ENCODE measurements at places on chromosomes 12 and 14.

- no peak for DNase-seq
Measured at GRCh38 chr12:48019639-48020265, 15.5 kb upstream of the COL2A1 start.

DNA sequence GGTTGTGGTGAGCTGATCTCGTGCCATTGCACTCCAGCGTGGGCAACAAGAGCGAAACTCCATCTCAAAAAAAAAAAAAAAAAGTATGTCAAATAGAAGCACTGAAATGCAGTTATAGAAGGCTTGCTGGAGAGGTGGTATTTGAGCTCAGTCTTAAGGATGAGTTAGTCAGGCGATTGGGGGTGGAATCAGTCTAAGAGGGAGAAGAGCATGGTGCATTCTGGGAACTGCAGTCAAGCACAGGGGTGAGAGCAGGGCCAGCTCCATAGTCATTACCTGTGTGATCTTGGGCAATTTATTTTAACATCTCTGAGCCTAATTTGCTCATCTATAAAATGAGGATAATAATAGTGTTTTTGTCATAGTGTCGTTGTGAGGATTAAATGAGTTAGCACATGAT, 5.9 kb upstream of the GNB3 start:
- DNase-seq = peak; percentile 15

DNA sequence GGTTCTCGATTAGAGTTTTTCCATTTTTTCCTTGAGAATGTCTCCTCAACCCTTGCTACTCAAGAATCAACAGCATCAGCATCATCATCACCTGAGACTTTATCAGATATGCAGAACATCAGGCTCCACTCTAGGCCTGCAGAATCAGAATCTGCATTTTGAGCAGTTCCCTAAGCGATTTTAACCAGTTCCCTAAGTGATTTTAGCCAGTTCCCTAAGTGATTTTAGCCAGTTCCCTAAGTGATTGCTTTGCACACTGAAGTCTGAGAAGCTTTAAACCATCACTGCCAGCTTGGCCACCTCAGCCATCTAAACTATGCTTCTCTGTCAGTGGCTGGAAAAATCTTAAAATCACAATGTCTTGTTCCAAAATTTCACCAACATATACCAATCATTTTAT, 29.4 kb upstream of the SLC38A1 start:
- no peak for DNase-seq

DNA sequence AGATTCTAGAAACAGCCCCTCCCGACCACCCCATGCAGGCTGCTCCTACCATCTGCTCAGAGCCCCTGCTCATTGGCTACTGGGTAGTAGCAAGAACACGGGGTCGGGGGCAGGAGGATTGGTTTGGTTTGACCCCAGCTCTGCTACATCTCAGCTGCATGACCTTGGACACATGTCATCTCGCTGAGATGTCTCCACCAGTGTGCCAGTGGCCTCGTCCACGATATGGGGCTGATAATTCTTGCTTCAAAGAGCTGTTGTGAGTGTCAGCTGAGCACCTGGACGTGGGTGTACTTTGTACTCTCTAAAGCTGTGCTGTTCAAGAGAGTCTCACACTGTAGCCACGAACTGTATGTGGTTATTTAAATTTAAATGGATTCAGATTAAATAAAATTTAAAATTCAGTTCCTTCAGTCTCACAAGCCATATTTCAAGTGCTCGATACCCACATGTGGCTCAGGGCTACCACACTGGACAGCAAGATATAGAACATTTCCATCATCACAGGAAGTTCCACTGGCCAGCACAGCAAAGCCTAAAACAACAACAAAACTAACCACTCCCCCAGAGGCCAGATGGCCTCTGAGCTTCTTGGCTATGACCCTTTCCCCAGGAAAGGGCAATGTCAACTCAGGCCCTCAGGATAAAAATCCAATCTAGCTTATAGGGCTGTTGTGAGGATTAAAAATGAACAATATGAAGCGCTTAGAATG, 18.6 kb downstream of the LTBP2 start:
- peak; percentile 71 for DNase-seq

DNA sequence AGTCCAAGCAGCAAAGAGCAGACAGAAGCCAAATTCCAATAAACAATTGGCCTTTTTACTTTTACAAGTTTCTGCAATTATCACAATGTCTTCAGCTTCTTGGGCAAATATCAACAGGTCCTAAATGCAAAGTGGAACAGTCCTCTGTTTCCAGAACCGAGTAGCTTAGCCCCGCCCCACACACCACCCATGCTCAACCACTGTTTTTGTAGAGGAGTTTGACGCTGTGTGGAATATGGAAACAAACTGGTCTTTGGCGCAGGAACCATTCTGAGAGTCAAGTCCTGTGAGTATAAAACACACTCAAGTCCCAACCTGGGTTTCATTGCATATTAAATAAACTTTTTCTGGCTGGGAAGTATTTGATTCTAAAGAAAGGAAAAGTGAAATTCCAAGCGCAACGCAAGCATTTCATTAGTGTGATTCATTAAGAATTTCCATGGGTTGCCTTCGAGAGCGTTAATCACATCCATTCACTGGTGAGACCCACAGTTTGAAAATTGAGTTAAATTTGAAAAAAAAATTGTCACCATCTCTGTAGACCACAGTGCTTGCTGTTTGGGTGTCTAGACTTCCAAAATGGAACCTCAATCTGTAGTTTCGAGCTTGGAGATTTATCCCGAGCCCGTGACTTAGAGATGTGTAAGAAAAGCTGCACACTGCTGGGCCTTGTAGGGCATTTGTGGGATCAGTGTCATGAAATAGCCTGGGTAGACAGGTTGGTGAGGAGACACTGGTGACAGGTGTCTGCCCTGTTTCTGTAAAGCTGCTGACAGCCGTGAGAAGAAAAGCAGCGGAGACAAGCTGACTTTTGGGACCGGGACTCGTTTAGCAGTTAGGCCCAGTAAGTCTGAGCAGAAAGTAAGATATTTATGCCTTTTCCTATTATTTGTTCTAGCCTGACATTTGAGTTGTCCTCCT, 96.1 kb downstream of the DAD1 start:
- DNase-seq = no peak

DNA sequence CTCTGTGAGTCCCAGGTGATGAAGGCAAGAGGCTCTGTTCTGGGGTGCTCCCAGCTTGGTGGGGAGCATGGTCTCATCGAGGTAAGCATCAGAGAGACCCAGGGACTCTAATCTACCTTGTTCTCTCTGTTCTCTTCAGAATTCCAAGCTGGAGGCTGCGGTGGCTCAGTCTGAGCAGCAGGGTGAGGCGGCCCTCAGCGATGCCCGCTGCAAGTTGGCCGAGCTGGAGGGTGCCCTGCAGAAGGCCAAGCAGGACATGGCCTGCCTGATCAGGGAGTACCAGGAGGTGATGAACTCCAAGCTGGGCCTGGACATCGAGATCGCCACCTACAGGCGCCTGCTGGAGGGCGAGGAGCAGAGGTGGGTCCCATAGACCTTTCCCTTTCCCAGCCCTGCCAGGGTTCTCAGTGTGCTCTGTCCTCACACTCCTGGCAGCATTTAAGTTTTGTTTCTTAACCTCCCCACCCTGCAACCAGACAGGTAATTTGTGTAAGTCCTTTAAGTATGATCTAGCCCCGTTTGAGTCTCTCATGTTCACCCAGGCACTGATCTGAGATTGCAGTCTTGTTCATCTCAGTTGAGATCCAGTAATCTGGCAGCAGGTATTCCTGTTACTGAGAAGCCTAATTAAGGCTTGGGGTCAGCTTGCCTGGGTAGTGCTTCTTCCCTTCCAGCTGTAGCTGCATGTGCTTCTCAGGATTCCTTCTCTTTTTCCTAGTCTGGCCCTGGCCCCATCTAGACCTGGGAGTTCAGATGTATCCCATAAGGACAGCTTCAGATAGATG, 14.8 kb upstream of the KRT81 start:
- DNase-seq = no peak

GRCh38 chr14:78401866-78402265, 231.7 kb downstream of the NRXN3 start:
- DNase-seq = peak; percentile 3
